Mesendoderm (in vitro differentiated cells): ENCODE measurements at places on chromosomes 4 and X.
A peak's percentile ranks its signal among the peaks of the same experiment; 100 is the strongest.

DNA sequence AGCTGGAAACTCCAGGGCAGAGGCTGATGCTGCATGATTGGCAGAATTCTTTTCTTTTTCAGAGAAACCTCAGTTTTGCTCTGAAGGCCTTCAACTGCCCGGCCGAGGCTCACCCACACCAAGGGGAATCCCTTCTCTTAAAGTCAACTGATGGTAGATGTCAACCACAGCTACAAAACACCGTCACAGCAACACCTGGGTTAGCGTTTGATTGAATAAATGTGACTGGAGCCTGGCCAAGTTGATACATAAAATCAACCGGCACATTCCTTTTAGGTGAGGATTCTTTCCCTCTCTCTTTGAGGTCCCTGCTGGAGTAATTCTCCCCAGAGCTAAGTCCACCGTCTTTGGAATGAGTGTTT, 15.2 kb upstream of the KIAA0232 start:
- no peak for DNase-seq

GRCh38 chr4:122669911-122670738, 49.3 kb upstream of the IL21 start:
- no peak for DNase-seq

DNA sequence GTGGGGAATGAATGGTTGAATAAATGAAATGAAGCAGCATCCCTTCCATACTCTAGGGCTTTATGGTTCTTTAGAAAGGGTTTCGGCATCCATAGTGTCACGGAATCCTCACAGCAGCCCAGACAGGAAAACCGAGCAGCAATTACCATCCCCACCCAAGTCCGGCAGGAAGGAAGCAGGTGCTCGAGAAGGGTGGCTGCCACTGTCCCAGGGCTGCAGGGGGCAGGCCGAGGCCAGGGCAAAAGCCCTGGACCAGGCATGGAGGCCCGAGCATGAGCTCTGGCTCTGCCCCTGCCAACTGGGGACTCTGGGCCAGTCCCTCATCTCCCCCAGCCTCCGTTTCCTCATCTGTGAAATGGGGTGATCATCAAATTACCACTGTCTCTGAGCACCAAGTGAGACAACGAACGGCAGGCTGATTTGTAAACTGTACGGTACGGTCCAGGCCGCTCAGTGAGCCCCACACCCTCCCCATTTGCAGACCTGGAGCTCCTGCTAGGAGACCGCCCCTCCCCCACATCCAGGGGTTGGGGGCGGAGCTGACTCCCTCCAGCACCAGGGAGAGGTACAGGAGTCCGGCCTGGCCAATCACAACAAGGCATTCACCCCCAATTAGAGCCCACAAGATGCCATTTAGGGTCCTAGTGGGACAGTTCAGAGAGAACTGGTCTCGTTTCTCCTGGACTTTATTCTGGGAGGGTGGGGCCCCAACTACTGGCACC, 100.4 kb downstream of the WFS1 start:
- peak; percentile 42 for DNase-seq

DNA sequence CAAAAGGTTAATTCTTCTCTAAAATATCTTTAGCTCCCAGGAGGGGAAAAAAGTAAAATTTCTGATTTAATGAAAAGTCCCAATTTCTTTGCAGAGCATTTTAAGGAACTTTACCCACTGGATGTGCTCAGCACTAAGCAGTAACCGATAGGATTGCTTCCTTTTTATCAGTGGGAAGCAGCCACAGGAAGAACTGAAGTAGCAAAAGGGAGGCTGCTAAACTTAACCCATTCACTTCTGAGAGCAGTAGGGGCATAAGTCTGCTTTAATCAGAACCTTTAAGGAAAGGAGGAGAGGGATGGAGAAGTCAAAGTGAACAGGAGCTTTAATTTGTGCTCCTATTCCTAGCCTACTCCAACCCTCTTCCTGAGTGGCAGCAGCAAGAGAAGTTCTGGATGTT, at the start of gene F8:
Gene F8, minus strand, starts transcription at position 139 of the 400 bp plus-strand sequence. CDS start 171 bp downstream, outside the sequence.
- no peak for DNase-seq

- DNase-seq: no peak
Observed at GRCh38 chr4:177975315-177975987, 533.2 kb upstream of the AGA start.

GRCh38 chr4:165208221-165208652, 876 bp downstream of the KLHL2 start:
- DNase-seq: no peak
